ENCODE measurements at places on chromosomes 4 and X. TPM values are rescaled to one million over a fixed set of nuclear protein-coding genes. Genes with fewer than 3 reads are reported as not detected.

ARMCX4 gene
- 2.1 TPM for total RNA-seq

- DNase-seq: no peak
Observed at GRCh38 chrX:20254712-20255299, 11.9 kb downstream of the RPS6KA3 start.

RBM46 gene
- 0.73 TPM for total RNA-seq

- DNase-seq: no peak
Observed at GRCh38 chrX:1463581-1463980, 10.9 kb upstream of the ASMTL start.

GRCh38 chrX:21839334-21840192, at the start of gene MBTPS2:
TSS of gene MBTPS2 (plus strand) at chrX:21839617. CDS start at chrX:21839735, 118 bp downstream.
- peak; percentile 57 for DNase-seq

- no peak for DNase-seq
Observed at GRCh38 chr4:51932261-51932660, 87.9 kb downstream of the LRRC66 start.

DNA sequence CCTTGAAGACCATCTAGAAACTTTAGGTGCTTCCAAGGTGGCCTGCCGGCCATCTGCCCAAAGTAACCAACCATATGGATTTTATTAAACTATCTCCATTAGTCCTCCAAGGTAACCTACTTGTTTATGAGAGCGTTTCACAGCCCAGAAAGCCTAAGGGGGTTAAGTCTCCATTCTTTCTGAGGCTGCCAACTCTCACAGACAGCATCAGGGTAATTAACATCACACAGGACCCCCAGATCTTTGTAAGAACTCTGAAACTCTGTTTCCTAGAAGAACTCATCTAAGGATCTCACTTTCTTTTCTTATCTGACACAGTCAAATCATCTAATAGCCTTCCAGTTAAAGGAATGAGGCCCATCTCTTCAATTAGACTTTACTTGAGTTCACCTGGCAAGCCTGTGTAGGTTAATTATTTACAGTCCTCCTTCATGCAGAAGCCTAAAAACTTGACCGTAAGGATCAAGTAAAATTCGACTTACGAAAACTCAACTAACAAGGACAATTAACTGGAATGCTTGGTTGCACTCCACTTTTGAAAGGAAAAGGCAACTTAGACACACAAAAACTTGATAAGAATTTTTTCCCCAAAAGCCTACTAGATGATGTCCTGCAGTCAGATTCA, 252.5 kb downstream of the GRIA3 start:
- DNase-seq: peak; percentile 2

DNA sequence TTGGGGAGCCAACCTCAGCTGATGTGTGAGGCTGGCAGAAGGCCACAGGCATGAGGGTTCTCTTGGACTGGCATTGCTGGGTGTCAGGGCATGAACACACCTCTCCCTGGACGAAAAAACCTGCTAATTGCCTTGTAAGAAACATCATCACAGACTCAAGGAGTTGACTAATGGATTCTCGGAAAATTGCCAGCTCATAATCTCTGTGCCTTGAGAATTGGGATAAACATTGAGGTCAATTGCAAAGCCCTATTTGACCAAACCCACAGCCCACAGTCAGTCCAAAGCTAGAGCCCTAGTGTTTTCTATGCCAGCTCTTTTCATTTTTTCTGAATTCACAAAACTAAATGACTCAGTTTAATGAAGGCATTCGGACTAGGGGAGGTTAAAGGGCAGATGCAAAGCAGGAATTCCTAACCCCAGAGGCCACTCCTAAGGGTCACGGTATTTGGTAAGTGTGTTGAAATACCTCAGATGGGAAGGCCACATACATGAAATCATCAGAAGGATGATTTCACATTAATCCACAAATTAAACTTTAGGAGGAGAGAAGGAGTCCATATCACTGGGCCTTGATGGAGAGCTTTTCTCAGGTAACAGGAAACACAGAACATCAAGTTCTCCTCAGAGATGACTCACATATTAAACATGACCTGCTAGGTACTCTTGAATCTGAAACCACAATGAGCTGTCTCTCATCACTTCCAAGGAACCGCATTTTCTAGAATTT, 39.0 kb upstream of the RASL11B start:
- DNase-seq: no peak

DNA sequence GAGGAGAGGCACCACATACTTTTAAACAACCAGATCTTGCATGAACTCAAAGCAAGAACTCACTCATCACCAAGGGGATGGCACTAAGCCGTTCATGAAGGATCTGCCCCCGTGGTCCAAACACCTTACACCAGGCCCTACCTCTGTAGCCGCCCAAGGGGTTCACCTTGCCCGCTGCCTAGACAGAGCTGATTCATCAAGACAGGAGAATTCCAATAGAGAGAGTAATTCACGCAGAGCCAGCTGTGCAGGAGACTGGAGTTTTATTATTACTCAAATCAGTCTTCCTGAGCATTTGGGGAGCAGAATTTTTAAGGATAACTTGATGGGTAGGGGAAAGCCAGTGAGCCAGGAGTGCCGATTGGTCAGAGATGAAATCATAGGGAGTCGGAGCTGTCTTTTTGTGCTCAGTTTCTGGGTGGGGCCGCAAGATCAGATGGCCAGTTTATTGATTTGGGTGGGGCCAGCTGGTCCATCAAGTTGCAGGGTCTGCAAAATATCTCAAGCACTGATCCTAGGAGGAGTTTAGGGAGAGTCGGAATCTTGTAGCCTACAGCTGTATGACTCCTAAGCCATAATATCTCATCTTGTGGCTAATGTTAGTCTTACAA, 364.7 kb downstream of the PCDH7 start:
- DNase-seq: no peak
